ENCODE measurements at places on chromosomes 1 and 21.

GRCh38 chr1:215023155-215023832 lies 59.2 kb upstream of the KCNK2 start:
- no peak for DNase-seq

DNA sequence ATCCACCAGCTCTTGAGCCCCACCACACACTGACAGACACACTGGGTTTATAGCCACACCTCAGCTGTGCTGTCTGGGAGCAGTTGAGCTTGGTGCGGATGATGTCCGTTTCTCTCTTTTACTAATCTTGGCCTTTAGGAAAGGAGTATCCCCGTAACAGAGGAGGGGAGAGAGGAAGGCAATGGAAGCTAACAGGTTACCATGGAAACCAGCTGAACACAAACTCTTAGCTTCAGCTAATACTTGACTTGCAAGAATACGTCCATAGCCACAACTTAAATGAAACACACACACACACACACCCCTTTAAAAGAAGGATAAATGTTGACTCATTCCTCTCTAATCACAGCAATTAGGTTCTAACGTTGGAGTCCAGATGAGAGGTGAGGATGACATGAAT lies 28.0 kb upstream of the LRRN2 start:
- no peak for DNase-seq

- no peak for DNase-seq
Measured at GRCh38 chr21:27647921-27648320, 681.0 kb upstream of the ADAMTS5 start.

DNA sequence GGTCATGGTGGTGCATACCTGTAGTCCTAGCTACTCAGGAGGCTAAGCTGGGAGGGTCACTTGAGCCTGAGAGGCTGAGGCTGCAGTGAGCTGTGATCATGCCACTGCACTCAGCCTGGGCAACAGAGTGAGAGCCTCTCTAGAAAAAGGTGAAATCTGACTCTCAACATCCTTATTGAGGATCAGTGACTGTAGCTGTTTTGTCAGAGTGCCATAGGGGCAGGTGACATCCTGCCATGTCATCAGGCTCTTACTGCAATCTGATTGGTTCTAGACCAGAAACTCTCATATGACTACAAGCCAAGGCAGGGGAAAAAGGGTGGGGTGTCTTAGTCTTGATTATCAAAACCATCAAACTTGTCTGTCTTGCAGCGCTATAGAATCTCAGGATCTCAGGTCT lies 62.8 kb upstream of the NGF start:
- no peak for DNase-seq

DNA sequence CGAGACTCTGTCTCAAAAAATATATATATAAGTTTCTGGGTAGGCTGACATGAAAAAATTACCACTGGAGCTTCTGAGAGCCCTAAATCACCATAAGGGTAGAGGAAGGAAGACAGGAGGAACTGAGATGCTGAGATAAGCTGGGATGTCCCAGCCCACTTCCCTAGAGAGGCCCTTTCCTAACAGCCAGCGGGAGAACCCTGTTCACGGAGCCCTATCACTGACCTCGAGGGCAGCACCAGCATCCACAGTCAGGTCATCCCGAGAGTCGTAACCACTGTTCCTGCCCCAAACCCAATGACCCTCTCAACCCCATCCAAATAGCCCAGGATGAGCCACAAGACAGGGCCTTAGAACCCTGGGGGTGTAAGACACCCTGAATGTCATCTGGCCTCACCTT lies 77.5 kb downstream of the CD34 start:
- DNase-seq, result no peak

GRCh38 chr21:45542242-45542666 lies at the start of gene SLC19A1:
TSS of gene SLC19A1 (minus strand) at chr21:45542440. CDS start at chr21:45537959, 4,481 bp downstream.
- no peak for DNase-seq

DNA sequence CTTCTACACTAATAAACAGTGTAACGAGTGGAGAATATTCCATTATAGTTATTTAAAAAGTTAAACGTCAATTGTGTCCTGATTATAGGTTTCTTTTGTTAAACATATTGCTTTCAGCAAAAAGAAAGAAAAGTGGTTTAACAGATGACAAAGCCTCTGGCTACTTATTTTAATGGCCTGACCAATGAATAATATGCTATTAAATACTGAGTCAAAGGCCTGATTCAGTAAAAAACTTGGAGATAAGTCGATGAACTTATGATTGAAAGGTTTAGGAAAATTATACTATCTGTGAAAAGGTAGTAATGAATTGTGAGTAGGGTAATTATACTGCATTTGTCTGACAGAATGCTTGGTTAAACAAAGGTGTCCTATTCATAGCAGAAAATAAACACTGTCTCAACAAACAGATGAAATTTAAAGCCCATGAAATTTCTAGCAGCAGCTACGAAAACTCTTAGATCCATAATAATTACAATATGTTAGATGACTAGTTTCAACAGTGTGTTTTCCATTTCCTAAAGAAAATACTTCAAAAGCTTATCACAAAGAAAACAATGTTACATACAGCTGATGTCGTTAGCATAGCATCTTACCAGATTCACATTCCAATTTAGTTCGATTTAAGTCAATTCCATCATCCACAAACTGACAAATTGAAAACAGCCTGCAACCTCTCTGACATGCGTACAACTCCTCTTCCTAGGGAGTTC lies 6.2 kb downstream of the TMEM59 start:
- DNase-seq, result no peak

GRCh38 chr1:235783148-235783776 lies 83.4 kb downstream of the LYST start:
- DNase-seq, result no peak

GRCh38 chr1:154860156-154860870 lies 9.8 kb downstream of the KCNN3 start:
- no peak for DNase-seq

- no peak for DNase-seq
Measured at GRCh38 chr1:85283475-85284199, 7.2 kb upstream of the BCL10 start.

GRCh38 chr1:55990007-55990406 lies 589.4 kb downstream of the PLPP3 start:
- no peak for DNase-seq

DNA sequence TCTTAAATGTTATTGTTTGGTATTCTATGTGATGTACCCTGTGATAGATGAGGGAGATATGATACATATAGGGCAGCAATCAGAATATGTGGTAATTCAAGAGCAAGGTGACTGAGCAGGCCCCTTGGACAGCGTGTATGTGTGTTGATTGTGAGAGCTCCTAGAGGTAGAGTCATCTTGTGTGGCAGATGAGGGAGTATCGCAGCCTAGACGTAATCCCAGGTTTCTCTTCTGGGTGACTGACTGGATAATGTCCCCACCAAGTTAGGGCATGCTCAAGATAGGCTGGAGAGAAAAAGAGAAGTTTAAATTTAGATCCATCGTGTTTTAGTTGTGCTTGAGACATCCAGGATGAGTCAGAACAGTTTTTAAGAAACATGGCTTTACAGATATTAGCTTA lies 185.3 kb downstream of the ZP4 start:
- DNase-seq, result no peak

DNA sequence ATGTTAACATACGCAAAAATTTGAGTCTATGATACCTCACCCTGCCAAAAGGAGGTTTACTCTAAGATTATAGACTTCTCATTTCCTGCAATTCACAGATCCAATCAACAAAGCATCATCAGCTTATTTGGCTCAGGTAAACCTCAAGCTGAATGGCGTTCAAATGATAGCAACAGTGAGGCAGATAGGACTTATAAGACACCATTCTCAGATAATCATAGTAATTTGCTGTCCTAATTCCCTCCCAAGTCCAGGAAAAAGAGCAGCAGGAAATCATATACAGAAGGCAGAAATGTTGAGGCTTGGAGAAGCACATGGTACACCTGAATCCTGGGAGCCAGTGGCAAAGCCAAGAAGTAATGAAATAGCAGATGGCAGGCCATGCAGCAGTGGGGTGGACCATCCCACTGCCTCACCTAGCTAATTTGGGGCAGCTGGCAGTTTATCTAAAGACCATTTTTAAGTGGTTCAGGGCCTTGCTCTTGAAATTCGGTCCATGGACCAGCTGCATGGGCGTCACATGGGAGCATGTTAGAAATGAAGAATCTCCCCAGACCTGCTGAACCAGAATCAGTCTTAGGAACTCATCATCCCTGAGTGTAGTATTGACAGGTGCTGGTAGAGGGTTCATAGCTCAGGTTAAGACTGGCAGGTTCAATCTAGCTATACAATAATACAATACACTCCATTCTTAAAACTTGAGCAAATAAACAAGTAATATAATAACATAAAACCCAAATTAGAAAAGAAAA lies 57.7 kb downstream of the ASTN1 start:
- no peak for DNase-seq

- no peak for DNase-seq
Measured at GRCh38 chr1:63911049-63911448, 137.2 kb downstream of the ROR1 start.

DNA sequence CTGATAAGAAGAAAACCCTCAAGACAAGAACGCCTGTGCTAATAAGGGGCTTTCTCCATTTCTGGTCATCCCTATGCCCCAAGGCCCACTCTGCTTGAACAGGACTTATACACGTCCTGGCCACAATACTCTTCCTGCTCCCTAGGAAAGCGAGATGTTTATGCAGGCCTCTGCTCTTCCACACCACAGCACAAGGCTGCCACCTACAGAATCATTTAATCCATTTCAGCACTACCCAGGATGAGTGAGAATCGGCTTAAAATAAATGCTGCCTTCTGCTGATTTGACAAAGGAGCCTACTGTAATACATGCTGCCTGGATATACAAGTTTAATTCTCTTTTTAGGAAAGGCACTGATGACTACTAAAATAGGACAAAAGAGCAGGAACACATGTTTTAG lies 29.4 kb downstream of the FRRS1 start:
- no peak for DNase-seq

DNA sequence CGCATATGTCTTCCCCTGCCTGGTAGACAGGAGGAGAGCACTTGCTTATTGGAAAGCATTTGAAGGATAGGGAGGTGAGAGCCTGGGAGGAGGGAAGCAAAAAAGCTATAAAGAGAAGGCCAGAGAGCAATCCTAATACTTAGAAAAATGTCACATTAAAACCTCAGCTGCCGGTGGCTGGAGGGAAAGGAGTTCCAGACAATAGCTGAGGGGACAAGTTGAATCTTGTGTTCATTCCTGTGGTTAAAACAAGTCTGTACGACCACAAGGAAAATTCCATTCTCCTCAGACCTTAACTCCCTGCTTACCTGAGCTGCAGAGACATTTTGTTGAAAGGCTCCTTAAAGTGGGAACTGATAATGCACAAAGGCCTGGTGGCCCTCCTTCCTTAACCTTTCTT lies 218.8 kb upstream of the CAMK1G start:
- no peak for DNase-seq

- no peak for DNase-seq
Measured at GRCh38 chr1:26913389-26913753, 404 bp downstream of the NR0B2 start.

GRCh38 chr1:218499011-218499691 lies 154.0 kb downstream of the TGFB2 start:
- no peak for DNase-seq

DNA sequence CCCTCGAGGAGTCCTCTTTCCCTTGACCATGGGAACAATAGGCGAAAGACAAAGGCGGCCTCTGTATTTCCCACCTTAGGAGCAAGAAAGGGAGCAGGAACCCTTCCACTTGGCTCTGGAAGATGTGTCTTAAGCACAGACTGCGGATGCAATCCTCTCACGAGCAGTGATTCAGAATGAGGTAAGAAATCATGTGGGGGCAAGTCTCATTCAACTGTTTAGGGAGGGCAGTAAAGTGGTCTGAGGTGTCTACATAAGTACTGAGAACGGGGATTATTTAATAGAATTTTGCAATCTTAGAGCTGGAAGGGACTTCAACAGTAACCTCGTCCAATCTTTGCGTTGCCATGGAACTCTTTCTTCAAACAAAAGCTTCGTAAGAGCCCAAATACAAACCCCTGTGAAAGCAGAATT lies 1.6 kb upstream of the DYRK3 start:
- DNase-seq, result no peak

DNA sequence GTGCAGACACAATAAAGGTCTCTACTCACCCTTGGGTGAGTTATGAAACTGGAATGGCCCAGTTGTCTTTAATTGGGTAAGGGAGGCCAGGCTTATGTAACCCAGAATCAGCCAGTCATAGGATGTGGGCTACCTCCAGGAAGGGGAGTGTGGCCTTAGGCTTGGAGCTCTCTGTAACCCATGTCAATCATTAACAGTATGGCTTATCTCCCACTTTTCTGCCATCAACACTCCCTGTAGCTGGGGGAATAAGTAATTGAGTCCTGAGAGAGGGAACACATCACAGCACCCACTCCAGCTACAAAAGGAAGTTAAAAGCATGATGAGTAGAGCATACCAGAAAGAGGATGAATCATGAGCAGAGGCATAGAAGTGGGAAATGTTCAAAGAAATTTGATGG lies 327.0 kb upstream of the DUSP10 start:
- DNase-seq, result no peak

GRCh38 chr1:30809514-30810263 lies 52.1 kb upstream of the LAPTM5 start:
- DNase-seq, result no peak

- DNase-seq, result no peak
Measured at GRCh38 chr1:217871955-217872354, 240.8 kb downstream of the SPATA17 start.

GRCh38 chr1:226454349-226454748 lies 46.5 kb upstream of the PARP1 start:
- DNase-seq, result no peak

Data from bone marrow (tissue), 2 donors.